Omental fat pad (tissue), 4 donors: ENCODE measurements at places on chromosomes 3 and 15. TPM values are rescaled to one million over a fixed set of nuclear protein-coding genes. Genes with fewer than 3 reads are reported as not detected.

Gene SCG3
- total RNA-seq, result 0.47 TPM

Gene IQCF6
- not detected for total RNA-seq

Gene CX3CR1
- total RNA-seq, result 0.19 TPM

Gene CYP1A2
- not detected for total RNA-seq

Gene EXOG
- total RNA-seq, result 12.9 TPM

Gene TTLL13
- total RNA-seq, result not detected

Gene TMEM115
- 50.8 TPM for total RNA-seq

Gene FBLN2
- total RNA-seq, result 187 TPM
